ENCODE measurements at places on chromosomes 7 and 10.

DNA sequence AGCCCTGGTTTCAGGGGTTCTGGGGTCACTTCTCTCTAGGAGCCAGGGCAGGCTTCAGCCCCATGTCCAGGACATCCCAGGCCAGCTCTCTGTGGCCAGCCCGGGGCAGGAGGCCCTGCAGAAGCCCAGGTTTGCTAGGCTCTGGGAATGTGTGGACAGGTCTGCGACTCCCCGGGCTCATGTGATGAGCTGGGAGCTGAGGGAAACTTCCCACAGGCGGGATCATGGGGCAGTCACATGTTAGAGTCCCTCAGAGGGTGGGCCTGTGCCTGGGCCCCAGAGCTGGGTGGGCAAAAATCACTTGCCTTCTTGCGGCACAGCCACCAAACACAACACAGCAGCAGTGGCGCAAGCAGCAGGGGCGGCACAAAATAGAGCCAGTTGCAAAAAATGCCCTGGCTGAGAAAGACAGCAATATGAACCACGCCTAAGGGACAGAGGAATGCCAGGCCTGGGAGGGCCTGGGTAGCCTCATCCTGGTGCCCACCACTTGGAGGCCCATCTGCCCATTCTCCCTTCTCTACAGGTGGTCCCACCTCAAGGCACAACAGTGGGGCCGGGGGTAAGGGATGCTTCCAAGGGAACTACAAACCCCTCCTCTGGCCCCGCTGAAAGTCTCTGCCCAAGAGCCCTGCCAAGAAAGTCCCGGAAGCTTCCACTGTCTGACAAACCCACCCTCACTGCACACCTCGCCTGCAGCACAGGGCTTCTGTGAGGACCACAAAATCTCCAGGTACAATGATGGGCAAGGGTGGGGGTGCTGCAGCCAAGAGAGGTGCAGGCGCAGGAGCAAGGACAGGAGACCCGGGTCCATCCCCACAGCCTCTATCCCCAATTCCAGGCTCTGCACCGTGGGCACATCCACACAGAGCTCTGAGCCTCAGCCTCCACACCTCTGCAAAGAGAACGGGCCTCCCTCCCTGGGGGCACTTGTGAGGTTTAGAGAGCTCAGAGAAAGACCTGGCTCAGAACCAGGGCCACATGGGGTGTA, 34.6 kb upstream of the ANTXRL start:
- no peak for DNase-seq

DNA sequence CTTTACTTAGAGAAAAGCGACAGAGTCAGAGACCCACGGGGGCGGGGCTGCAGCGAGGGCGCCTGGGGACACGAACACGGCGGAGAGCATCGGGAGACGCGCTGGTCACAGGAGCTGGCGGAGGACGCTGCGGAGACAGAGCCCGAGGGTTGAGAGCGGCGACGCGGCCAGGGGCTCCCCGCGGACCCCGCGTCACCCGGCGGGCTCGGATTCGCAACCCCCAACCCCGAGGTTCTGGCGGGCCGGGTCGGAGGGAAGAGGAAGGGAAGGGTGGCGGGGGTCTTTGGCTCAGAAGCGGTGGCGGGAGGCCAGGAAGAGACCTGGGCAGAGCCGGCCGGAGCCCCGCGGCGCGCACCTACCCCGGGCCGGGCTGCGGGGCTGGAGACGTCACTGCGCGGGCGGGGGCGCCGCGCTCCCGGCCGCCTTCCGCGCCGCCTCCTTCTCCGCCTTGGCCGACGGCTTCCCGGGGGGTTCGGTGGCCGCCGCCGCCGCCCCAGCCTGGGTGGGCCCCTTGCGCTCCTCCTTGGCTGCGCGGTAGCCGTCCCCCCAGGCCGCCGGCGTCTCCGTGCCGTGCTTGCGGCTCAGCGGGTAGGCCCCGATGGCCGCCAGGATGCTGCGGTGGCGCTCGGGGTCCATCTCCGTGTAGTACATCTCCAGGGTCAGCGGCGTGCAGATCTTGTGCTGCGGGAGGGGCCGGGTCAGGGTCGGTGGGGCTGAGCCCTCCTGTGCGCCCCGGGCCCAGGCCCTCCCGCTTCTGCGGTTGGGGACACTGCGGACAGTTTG, 11.1 kb downstream of the CALY start:
- DNase-seq: no peak

DNA sequence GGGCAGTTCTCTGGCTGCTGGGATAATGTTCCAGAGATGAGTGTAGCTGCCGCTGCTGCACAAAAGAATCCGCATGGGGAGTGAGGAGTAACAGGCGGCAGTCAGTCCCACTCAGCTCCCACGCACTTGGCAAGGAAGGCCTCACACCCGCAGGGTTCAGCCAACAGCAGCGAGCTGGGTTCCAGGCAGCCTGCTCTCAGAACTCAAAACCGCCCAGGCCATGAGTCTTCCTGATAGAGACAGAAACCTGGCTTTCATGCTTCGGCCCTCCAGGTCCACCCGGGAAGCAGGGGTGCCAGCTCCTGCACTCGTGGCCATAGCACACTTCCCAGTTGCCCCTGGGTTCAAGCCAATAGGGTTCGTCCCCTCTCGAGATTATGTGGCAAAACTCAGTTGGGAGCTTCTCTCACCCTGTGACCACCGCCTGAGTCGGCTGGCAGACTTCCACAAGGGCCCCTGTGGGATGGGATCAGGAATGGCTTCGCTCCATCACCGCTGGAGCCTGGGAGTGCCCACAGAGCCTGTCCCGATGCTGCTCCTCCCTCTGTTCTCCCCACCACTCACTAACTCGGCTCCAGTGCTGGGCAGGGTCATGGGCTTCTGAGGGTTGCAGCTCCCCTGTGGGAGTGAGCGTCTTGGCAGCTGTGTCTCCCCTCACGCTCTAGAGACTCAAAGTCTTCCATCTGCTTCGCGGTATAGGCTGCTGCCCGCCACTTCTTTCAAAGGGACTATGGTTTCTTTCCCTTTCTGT, 20.6 kb downstream of the CLRN3 start:
- DNase-seq: no peak

DNA sequence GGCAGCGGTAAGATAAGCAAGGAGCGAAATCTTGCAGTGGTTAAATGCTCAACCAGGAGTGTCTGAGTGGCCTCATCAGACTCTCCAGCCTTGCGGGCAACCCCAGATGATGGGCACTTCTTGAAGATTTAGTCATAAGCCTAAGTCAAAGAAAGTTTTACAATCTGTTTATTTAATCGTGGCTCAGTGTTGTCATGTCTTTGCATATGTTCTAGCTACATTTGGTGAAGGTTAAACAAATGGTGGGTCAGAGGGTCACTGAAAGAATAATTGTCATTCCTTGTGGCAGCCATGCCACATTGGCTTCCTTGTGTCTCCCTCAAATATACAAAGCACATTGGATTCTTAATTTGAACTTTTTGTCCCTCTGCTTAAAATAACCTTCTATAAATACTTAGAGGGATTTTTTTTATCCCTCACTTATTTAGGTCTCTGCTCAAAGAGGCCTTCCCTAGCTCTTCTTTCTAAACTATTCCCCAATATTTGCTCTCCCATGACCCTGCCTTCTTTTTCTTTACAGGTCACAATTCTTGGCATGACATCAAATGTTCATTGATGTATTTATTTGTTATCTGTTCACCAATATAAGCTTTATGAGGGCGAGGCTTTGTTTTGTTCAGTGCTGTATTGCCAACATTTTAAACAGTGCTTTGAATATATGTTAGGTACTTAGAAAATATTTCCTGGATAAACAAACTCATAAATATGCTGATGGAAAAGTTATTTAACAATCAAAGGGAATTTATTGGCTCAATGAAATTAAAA, 68.7 kb downstream of the NEUROD6 start:
- no peak for DNase-seq

GRCh38 chr7:54788664-54789063, 29.7 kb upstream of the SEC61G start:
- DNase-seq: no peak

DNA sequence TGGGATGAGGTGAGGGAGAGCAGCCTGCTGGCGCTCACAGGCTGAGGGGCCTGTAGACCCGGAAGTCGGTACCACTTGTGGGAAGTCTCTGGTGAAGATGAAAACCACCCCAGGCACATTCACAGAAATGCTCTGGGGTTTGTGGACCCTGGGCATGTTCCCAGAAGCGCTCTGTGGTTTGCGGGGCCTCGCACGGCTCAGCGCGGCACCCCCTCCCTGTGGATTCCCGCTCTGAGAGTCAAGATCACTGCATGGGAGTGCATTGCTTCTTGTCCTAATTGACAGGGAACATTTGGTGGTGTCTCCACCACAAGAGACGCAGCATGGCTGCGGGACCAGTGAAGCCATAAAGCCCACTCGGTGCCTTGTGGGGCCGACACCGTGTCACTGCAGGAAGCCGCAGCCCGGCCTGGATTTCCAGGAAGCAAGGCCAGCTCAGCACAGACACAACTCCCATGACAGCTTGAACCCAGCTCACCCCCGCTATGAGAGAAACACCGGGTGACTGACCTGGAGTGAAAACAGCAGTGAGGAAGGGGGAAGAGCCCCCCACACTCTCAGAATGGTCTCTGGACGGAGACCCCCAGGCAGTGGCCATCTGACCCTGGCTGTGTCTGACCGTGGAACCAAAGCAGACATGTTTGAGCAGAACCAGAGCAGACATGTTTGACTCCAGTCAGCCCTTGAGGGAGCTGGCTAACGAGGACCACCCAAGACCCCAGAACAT, 157.2 kb downstream of the PTPRN2 start:
- DNase-seq: no peak

GRCh38 chr7:157898802-157899505, 562.1 kb downstream of the DNAJB6 start:
- no peak for DNase-seq

DNA sequence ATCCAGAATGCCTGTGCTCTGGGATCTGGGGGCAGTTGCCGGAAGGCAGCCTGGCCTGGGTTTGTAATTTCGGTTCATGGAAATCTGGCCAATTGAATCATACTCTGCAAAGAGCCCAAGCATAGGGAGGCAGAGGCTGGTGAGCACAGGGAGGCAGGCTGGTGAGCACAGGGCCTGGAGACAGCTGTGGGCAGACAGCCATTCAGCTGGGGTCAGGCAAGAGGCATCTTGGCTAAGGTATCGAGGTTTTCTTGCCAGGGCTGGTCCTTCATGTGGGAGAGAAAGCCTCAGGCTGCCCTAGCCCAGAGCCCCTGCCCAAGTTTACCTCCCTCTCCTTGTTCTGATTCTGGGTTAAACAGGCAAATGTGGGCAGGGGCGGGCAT, 63.7 kb upstream of the BAIAP2L1 start:
- no peak for DNase-seq

All from GM12892 (cell line).